ENCODE measurements at places on chromosomes 1 and 21.

DNA sequence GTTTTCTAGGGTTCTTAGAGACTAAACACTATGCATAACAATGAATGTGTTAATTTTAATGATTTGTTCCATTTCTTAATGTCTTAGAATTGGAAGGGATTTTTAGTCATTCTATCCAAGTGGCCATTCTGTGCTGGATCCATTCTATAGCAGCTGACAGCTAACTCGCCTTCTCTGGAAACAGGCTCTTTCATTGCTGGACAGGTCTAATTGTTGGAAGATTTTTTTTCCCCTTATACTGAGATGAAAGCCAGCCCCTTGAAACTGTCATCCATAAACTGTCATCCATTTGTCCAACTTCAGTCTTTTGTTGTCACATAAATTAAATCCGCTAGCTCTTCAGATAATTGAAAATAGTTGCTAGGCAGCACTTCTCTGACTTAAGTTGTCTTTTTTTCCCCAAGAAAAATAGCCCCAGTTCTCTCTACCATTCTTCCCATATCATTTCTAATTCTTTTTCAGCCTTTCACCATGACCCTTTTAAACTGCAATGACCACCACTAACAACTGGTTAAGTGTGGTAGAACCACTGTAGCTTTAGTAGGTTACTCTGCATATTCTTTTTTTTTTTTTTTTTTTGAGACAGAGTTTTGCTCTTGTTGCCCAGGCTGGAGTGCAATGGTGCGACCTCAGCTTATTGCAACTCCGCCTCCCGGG, 19.7 kb downstream of the AK4 start:
- DNase-seq, result no peak

DNA sequence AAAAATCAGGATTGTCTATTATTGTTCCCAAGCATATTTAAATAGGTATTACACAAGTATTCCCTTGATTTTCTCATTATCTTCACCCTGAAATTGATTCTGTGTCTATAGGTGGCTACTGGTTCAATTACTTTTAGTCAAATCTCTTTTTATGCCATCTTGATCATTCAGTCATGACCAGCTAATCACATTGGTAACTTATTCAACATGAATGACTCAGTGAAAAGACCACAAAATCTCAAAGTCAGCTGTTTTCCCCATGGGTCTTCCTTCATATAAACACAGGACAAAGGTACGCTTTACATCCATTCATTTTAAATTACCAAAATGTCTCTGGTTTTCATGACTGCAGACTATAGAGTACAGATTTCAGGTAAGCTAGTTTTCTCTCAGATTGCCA, 23.7 kb upstream of the NRIP1 start:
- DNase-seq, result no peak

GRCh38 chr1:16126743-16127515, 28.9 kb downstream of the EPHA2 start:
- DNase-seq, result no peak

DNA sequence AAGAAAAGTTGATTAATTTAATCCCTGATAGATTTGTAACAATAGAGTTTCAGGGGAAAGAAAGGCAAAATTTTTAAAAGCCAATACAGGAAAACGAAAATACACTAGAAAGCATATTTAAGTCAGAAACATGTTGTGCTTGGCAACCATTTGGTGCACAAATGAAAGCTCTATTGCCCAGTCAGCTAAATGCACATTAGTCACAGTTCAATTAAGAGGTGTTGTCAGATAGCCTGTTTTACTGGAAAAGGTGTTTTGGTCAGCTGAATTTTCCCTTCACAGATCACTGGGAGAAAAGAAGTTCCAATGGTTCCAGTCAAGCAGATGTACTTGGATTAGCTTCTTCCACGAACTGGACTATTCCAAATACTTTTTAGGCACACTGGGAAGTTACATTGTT, 25.4 kb downstream of the RGS4 start:
- no peak for DNase-seq

GRCh38 chr1:218611916-218612585, 266.9 kb downstream of the TGFB2 start:
- no peak for DNase-seq

- no peak for DNase-seq
Observed at GRCh38 chr1:53686091-53686964, 52.6 kb downstream of the GLIS1 start.

GRCh38 chr1:61156576-61157467, 74.5 kb downstream of the NFIA start:
- DNase-seq, result no peak

DNA sequence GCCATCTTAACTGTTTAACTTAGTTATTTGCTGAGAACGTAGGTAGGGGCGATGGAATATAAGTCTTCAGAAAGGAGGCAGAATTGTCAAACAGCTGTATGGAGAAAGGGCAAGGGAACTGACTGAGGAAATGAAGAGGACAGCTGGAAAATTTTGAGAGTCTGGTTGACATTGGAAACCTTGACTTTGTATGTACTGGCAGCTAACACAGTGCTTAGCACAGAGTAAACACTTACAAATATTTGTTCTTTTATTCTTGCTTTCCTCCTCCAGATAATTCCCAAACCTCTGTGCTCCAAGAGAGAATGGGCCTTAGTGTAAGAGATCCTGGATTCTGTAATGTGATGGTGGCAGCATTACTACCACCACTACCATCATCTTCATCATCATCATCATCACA, 91.3 kb downstream of the ZSCAN20 start:
- no peak for DNase-seq

- no peak for DNase-seq
Observed at GRCh38 chr21:20968391-20968790, 29.8 kb upstream of the NCAM2 start.

- DNase-seq, result no peak
Observed at GRCh38 chr1:30052178-30052577, 671.2 kb downstream of the MATN1 start.

GRCh38 chr21:45466330-45467220, 61.6 kb downstream of the COL18A1 start:
- DNase-seq, result no peak

DNA sequence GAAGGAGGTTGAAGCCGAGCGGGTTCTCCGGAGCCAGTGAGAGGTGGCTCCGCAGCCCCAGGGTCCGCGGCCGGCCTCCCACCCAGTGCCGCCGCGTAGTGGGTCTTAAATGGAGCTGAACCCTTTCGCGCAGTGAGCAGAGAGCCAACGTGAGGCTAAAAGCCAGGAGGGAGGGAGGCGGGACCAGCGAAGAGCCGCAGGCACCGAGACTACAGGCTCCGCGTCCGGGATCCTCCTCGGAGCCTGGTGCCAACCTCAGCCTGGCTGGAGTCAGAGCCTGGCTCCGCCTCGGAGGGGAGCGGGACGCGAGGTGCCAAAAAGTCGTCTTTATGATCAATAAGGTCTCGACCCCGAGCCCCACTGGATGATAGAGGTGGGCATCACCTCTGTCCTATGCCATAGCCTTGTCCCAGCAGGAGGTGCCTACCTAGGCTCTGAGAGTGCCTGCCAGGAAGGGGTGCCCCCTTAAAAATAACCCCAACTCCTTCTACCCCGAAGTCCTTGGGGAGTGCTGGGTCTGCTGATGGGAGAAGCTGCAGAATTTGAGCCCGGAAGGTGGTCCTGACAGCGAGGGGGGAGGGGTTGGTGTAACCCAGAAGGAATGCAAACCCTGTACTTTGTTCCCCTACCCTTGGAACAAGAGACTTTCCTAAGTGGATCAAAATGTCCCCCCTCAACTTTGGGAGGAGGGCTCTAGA, 1.6 kb downstream of the IGSF21 start:
- no peak for DNase-seq

DNA sequence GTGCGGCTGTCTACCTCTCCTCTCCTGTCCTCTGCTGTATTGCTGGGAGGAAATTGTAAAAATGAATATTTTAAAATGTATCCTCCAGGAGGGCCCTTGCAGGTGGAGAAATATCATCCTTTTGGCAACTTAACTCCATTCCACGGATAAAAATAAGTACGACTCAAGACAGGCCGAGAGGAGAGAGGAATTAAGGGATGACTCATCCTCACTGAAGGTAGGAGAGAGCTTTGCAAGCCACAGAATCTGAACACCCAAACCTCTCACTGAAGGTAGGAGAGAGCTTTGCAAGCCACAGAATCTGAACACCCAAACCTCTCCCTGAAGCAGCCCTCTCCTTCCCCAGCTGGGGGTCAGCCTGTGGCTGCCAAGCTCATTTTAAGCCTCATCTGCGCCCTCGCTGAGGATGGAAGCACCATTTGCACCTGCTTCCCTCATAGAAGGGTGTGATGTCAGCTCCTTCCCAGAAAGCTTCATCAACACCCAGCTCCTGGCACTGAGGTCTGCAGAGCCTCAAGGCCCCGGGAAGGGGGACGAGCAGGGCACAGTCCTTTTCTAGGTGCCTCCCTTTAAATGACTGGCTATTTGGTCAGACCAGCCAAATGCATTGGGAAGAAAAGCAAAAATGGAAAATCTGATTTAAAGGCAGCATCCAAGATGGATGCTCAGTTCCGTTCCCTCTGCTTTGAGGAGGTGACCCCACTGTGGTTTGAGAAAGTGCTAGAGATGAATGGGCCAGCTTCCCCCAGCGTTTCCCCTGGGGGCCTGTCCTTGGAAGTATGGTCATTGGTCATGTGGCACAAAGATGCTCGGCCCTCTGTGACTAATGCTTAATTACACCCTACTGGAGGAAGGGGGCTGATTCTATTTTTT, 12.9 kb upstream of the SELENON start:
- no peak for DNase-seq

- DNase-seq, result no peak
Observed at GRCh38 chr1:224488806-224489499, 54.4 kb upstream of the WDR26 start.

DNA sequence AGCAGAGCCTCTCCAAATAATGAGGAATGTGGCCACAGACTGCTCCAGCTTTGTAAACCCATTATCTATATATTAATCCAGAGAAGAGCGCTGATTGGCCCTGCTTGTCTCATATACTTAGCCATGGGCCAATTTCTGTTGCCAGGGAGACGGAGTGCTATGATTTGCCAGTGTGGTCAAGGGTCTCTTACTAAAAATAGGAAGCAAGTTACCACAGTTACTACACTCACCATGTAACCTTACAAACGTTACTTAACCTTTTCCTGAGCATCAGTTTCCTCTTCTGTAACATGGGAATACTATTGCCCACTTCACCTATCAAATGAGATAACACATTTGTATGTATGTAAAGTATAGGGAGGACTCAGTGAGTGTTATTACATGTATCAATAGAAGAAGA, 7.7 kb upstream of the S100A2 start:
- no peak for DNase-seq

DNA sequence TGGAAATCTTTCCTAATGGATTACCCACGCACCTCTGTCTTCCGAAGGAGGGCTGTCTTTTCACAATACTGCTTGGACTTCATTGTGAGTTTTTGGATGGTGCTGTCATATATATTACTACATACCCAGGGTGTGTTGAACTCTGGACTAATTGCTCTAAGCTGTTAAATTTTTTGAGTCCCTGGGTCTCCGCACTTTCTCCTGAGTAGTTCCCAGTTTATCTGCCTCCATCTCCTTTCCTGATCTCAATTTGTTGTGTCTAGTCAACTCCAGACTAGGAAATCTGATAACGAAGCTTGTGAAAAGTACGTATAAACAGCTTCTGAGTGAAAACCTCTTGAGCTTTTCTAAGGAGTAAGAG, 211.1 kb downstream of the ROR1 start:
- DNase-seq, result no peak

- DNase-seq, result no peak
Observed at GRCh38 chr1:51961231-51961630, 29.3 kb downstream of the RAB3B start.

- no peak for DNase-seq
Observed at GRCh38 chr21:45868488-45868887, 113.1 kb upstream of the COL6A1 start.

- no peak for DNase-seq
Observed at GRCh38 chr1:94940738-94941137, 13.8 kb upstream of the CNN3 start.

DNA sequence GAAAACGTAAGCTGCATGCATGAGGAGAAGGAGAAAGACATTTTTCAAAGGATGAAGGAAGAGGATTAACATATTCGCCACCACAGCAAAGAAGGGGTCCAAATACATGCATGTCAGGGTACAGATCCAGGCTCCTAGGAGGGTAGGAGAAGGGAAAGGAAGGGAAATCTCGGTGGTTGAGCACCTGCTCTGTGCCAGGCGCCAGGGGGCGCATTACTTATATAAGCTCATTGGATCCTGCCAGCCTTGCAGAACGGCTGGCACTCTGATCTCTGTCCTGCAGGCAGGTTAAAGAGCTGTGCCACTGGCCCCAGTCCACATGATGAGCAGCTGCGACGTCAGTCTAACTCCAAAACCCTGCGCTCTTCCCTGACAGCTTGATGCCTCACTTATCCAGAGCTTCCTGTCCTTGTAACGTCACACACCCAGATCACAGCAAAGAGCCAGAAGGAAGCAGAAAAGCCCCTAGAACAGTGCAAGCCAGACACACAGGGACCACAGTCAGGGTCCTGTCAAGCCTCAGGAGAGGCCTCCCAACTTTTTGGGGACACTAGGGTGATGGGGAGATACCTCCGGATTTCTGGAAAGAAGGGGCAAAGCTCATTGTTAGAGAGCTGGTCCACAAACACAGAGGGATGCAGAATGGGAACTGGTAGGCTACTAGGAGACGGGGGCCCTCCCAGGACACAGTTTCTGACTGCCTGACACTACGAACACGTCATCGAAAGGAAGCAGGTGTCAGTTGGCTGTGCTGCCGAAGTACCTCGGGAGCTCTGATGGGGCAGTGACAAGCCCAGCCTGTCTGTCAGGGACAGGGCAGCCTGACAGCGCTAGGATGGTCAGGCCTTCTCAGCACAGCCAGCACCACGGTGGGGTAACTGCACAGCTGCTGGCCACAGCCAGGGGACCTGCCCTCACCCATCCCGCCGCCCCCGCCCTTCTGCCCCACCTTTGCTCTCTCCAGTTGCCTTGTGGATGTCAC, 99.1 kb downstream of the BEND5 start:
- no peak for DNase-seq

- DNase-seq, result no peak
Observed at GRCh38 chr1:111581166-111581565, 38.4 kb upstream of the RAP1A start.

DNA sequence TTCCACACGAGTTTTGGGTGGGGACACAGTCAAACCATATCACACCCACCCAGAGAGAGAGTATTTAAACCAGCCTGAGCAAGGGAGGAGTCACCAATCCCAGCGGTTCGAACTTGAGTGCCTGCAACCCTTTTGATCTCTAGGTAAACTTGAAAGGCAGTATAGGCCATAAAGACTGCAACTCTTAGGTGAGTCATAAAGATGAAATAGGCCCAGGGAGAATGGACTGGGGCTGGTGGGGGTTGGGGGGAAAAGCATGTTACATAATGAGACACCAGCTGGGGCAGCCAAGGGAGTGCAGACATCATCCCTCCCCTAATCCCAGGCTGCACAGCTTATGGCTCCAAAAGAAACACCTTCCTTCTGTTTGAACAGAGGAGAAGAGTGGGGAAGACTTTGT, 99.8 kb upstream of the LHX8 start:
- no peak for DNase-seq

GRCh38 chr1:31523012-31523411, 53.3 kb upstream of the TINAGL1 start:
- DNase-seq, result no peak

GRCh38 chr1:212457740-212458338, 25.1 kb downstream of the NENF start:
- peak; percentile 48 for DNase-seq

GRCh38 chr1:37650721-37651120, 16.0 kb upstream of the RSPO1 start:
- DNase-seq, result no peak

- peak; percentile 17 for DNase-seq
Observed at GRCh38 chr1:236685917-236686814, at the start of gene ACTN2. TSS of gene ACTN2 (plus strand) at chr1:236686499. CDS start at chr1:236686674, 175 bp downstream.

All from activated CD4-positive, alpha-beta T cell treated with anti-CD3 and anti-CD28 coated beads, Interleukin-2, amount 50 U/mL, for 4 hours (primary cell).